ENCODE measurements at places on chromosomes 3 and 15.

- no peak for DNase-seq
Measured at GRCh38 chr3:112199622-112200316, 66.7 kb upstream of the GCSAM start.

GRCh38 chr15:60006873-60007272 is 2.8 kb downstream of the FOXB1 start:
- DNase-seq, result no peak

- no peak for DNase-seq
Measured at GRCh38 chr3:124107104-124107890, 115.4 kb upstream of the ROPN1 start.

- no peak for DNase-seq
Measured at GRCh38 chr15:87461631-87462030, 794.9 kb downstream of the NTRK3 start.

GRCh38 chr15:46461416-46461815 is 826.6 kb downstream of the SQOR start:
- DNase-seq, result no peak

DNA sequence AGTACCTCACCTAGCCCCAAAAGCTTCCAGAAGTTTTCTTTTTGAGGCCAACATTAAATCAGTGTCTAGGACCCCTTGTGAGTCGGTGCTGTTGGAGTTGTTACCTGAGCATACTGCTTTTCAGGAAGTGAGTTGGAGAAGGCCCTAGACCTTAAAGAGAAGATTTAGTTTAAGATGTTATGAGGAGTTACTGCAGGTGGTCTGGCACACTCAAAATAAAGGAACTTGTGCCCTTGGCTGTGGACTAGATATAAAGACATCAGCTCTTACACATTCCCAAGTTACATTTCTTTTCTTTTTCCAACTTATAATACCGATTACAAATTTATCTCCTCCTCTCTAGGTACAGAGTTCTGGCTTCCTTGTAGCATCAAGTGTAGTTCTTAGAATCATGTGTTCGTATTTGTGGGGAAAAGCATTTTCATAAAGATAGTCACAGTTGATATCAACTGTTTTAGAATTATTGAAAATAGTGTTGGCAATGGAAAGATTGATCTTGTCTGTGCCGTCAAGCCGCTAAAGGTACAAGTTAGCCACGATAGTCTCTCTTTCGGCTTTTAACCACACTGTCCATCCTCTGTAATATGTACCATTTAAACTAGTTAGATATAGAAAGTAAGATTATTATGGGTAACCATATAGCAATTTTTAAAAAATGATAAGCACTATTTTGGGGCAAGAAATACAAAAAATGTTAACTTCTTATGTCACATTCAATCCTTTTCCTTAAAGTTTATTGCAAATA is 8.6 kb downstream of the ZIC1 start:
- no peak for DNase-seq

DNA sequence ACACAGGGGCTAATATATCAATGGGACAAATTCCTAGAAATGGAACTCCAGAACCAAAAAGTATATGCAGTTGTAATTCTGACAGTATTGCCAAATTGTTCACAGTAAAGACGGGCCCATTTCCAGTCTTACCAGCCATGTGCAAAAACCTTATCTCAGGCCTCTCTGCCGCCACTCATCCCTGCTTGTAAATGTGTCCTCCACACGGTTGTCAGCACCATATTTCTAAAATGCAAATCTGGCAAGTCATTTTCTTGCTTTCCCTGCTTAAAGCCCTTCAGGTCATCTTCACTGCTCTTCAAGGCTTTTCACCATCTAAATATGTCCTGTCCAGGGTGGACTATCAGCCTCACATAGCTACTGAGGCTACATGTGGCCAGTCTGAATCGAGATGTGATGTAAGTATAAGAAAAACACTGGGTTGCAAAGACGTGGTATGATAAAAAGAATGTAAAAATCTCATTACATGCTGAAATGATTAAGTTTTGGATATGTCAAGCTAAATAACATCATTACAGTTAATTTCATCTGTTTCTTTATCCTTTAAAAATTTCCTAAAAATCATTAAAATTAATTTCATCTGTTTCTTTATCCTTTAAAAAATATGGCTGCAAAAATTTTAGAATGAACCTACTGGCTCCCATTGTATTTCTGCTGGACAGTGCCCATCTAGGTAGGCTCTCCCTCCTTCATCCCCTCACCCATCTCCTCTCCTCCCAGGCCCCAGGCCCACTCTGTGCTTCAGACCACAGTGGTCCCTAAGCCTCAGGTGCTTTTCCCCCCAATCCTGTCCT is 980 bp downstream of the PARP9 start:
- DNase-seq, result no peak

- no peak for DNase-seq
Measured at GRCh38 chr3:196998966-196999760, 30.5 kb downstream of the MELTF start.

DNA sequence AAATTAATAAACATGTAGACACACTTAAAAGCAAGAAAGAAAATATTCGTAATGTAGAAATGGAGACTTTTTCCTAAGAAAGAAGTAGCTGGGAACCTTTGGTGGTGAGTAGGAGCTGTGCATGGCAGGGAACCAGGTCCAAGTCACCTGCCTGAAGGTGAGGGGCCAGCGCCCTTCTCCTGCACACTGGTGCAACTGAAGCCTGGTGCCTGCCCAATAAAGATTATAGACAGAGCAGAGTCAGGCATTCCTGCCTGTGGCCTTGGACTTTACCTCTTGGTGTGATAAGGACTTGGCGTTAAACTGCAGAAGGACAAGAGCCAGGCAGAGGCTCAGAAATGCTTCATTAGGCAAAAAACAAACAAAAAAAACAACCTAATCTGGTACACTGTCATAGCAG is 14.2 kb downstream of the CFAP91 start:
- DNase-seq, result no peak

- DNase-seq, result no peak
Measured at GRCh38 chr3:152419748-152420147, 151.0 kb downstream of the MBNL1 start.

DNA sequence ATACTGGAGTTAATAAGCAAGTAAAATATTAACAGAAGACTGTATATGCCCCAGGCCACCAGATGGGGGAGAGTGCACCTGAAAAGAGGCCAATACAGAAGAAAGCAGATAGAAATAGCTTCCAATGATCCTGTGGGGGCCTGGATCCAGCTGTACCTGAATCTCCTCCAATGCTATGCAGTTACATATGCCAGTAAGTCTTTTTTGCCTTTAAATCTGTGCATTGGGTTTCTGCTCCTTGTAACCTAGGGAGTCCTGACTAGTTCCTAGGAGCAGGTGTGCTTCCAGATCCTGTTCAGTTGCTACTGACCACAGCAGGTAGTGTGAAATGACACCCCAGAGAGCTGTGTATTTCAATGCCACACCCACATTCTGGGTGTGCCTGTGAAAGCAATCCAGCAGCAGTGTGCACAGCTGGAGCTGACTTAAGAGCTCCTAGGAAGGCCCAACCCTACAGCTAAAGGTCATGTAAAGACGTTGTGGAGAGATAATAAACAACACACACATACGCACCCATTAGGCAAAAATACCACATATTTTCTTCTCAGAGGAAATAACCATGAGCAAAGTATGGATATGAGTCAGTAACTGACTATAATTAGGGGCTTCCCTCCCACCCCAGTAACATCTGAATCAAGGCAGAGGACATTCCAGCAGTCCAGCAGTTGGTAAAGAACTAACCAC is 62.2 kb upstream of the AKAP13 start:
- no peak for DNase-seq

GRCh38 chr3:110984456-110985250 is 87.0 kb upstream of the NECTIN3 start:
- DNase-seq, result peak; percentile 19

GRCh38 chr3:12040902-12041301 is 36.7 kb downstream of the SYN2 start:
- no peak for DNase-seq

DNA sequence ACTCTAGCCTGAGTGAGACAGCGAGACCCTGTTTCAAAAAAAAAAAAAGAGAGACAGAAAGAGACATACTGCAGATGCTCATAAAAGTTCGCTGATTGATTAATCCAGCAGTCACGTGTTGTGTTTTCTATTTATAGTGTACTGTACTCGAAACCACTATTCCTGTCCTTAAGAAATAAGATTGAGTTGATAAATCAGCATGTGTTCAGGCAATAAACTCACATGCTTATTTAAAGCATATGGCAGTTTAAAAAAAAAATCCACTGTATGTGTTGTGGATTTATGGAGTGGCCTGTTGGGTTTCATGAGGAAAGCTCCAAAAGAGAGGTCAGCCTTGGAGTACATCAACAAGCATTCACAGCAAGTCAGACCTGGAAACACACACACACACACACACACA is 17.7 kb downstream of the RPL22L1 start:
- no peak for DNase-seq

- DNase-seq, result no peak
Measured at GRCh38 chr3:13792512-13793371, 87.1 kb downstream of the WNT7A start.

DNA sequence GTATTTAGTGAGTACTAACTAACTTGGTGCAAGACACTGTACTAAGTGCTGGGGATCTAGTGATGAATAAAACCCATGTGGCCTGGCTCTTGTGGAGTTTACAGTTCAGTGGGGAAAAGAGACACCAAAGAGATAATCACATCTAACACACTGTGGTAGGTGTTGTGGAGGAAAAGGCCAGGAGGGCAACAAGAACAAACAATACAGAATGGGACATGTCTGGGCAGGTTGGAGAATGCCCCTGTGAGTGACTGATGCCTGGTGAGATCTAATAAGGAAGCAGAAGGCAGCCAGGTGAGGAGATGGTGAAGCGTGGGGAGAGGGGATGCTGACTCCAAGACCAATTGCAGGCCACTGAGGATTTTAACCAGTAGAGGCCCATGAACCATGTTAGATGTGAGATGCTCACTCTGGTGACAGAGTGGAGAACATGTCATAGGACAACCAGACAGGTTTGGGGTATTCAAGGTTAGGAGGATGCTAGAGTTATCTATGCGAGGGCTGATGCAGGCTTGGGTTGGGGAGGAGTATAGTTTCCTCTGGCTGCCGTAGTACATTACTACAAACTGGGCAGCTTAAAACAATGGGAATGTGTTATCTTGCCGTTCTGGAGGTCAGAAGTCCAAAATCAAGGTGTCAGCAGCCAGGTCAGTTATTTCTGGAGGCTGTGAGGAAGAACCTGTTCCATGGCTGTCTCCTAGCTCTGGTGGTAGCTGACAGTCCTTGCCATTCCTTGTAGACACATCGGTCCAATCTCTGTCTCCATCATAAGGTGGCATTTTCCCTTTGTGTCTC is 81.4 kb downstream of the ARNT2 start:
- no peak for DNase-seq

DNA sequence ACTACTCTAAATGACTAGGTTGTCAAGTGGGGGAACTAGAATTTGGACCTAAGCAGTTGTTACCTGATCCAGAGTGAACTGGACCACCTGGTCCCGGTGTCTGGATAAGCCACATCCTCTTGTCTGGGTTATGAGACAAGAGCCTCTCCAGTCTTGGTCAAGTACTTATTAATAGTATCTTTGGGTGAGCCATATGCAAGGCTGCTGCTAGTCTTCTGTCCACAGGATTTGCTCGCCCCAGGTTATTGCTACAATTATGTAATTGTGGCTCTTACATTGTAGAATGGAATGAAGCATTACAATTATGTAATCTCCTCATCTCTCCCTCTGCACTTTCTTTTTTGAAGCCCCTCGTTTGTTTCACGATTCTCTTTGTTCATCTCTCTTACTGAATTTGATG is 24.0 kb upstream of the AGBL1 start:
- DNase-seq, result no peak

- no peak for DNase-seq
Measured at GRCh38 chr15:31162721-31163510, 61.4 kb upstream of the TRPM1 start.

- no peak for DNase-seq
Measured at GRCh38 chr15:69392352-69392751, 21.8 kb upstream of the KIF23 start.

- DNase-seq, result no peak
Measured at GRCh38 chr3:133891662-133892378, 3.9 kb downstream of the RAB6B start.

DNA sequence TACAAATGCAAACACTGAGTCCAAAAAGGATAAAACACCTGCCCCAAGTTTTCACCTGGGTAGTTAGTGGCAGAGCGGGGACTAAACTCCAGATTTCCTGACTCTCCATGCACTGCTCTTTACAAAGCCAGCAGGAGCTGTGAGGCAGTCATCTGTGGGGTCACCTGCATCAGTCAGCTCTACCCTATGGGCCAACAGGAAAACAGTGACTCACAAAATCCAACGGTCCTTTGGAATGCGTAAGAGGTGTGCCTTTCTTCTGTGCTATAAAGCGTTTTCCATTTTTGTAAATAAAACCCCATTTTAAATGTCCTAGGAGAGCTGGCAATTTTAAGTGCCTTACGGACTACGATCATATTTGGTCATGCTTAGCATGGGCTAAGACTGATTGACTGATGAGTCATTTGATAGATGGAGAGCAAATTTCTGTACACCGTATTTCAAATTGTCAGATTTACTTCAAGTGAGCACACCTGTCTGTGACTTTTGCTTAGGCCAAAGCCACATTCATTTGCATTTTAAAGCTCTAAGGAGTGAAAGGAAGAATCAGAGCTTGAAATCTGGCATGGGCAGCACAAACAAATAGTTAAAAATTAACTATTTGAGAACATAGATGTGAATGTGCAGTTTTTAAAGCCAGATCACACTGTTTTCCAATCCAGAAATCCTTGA is 4.4 kb upstream of the COL8A1 start:
- DNase-seq, result no peak

GRCh38 chr3:10460951-10461545 is 44.3 kb downstream of the ATP2B2 start:
- no peak for DNase-seq

- no peak for DNase-seq
Measured at GRCh38 chr3:14721126-14721864, 46.4 kb downstream of the C3orf20 start.

GRCh38 chr3:108489776-108490175 is 20.6 kb downstream of the MYH15 start:
- peak; percentile 33 for DNase-seq

DNA sequence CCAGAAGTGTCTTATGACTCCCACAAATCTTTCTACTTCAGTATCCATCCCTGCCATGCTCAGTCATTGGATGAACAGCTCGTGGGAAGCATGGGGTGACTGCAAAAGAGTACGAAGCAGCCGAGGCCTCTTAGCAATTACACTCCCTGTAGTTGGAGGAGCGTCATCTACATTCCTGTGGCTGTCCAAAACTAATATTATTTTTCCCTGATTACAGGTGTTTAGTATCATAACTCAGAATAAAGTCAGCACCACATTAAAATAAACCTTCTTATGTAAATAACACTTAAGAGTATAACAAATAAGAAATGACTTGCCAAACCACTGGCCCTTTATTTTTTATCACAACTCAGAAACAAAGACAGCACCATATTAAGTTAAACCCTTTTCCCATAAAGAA is 141.5 kb downstream of the PLOD2 start:
- DNase-seq, result no peak

DNA sequence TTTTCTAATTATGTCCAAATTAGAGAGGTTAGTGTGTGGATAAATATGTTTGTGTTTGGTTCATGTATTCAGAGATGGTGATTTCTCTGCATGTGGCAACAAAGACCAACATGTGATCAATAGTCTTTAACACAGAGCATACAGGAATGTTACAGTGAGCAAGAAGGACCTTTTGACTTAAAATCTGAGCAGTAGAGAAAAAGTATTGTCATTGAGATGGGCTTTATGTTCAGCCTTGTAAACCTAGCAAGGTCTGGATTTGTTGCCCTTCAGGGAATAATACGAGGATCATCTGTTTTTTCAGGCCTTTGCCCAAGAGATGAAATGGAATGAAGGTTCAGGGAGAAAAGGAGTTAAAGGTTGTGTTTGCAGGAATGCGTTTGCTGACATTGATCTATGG is 161.8 kb upstream of the NECTIN3 start:
- no peak for DNase-seq

GRCh38 chr15:41336549-41336948 is 3.9 kb downstream of the NUSAP1 start:
- no peak for DNase-seq

Data from prostate gland (tissue), 2 donors.